A549 treated with ZK216348 at 1 μM for 4 hours (cell line): ENCODE measurements at places on chromosomes 3 and 15. TPM values are rescaled to one million over a fixed set of nuclear protein-coding genes. Genes with fewer than 3 reads are reported as not detected.

Gene NR2F2
- total RNA-seq: 18.5 to 25.8 TPM (median 24.3 TPM) in 5 replicates

Gene CLRN1
- total RNA-seq: not detected in 5 replicates

Gene CPN2
- not detected in 5 replicates for total RNA-seq

Gene TRAIP
- total RNA-seq: 10.9 to 14.9 TPM (median 13.2 TPM) in 5 replicates

Gene RARRES1
- 7.5 to 16.6 TPM (median 11.2 TPM) in 5 replicates for total RNA-seq
